CD8-positive, alpha-beta memory T cell (primary cell): ENCODE measurements at places on chromosomes 2 and 18. TPM values are rescaled to one million over a fixed set of nuclear protein-coding genes. Genes with fewer than 3 reads are reported as not detected.

Gene ASIC4
- not detected for total RNA-seq

Gene PLGLB1
- 4.4 TPM for total RNA-seq

Gene SH3BP4
- total RNA-seq, result not detected

Gene RAD51AP2
- not detected for total RNA-seq

Gene RAB6C
- not detected for total RNA-seq

Gene TLX2
- total RNA-seq, result 0.37 TPM

Gene ITPRIPL1
- 58.3 TPM for total RNA-seq

Gene OR6B2
- not detected for total RNA-seq

Gene ALPI
- not detected for total RNA-seq

Gene CRYGD
- total RNA-seq, result not detected

Gene MARCO
- not detected for total RNA-seq

Gene AKAIN1
- total RNA-seq, result not detected

Gene NCKAP1
- 6.2 TPM for total RNA-seq

Gene CMPK2
- total RNA-seq, result 1.1 TPM

Gene TUBA3D
- not detected for total RNA-seq

Gene CUL3
- 100 TPM for total RNA-seq

Gene LYPD6B
- total RNA-seq, result not detected

Gene CLHC1
- total RNA-seq, result 8.4 TPM

Gene DSC2
- not detected for total RNA-seq

Gene CAMKMT
- 11.7 TPM for total RNA-seq

Gene CHST9
- not detected for total RNA-seq

Gene CXCR1
- not detected for total RNA-seq

Gene BOLL
- total RNA-seq, result not detected

Gene EVX2
- total RNA-seq, result not detected

Gene SCN7A
- total RNA-seq, result not detected

Gene SLC23A3
- 2.6 TPM for total RNA-seq

Gene SCTR
- total RNA-seq, result not detected

Gene GDF7
- not detected for total RNA-seq

Gene TIGD1
- 6.5 TPM for total RNA-seq

Gene TFPI
- not detected for total RNA-seq

Gene TEX44
- total RNA-seq, result not detected

Gene PXDN
- total RNA-seq, result 0.39 TPM

Gene PTPRM
- 7.4 TPM for total RNA-seq

Gene TEKT4
- not detected for total RNA-seq

Gene TMEM169
- total RNA-seq, result 0.63 TPM

Gene GPR45
- total RNA-seq, result not detected

Gene SIX2
- total RNA-seq, result 0.09 TPM

Gene C1QL2
- total RNA-seq, result not detected

Gene ADI1
- 33.0 TPM for total RNA-seq

Gene CCDC85A
- not detected for total RNA-seq

Gene CYP1B1
- 19.4 TPM for total RNA-seq

Gene SKOR2
- not detected for total RNA-seq

Gene MALL
- total RNA-seq, result 0.50 TPM

Gene DSC3
- not detected for total RNA-seq

Gene DNAH6
- 0.51 TPM for total RNA-seq
